ENCODE measurements at places on chromosomes 1 and 21.

GRCh38 chr1:95086949-95087533, 14.3 kb upstream of the ALG14 start:
- DNase-seq = no peak

- no peak for DNase-seq
Observed at GRCh38 chr1:220769205-220769604, 17.5 kb upstream of the MTARC1 start.

DNA sequence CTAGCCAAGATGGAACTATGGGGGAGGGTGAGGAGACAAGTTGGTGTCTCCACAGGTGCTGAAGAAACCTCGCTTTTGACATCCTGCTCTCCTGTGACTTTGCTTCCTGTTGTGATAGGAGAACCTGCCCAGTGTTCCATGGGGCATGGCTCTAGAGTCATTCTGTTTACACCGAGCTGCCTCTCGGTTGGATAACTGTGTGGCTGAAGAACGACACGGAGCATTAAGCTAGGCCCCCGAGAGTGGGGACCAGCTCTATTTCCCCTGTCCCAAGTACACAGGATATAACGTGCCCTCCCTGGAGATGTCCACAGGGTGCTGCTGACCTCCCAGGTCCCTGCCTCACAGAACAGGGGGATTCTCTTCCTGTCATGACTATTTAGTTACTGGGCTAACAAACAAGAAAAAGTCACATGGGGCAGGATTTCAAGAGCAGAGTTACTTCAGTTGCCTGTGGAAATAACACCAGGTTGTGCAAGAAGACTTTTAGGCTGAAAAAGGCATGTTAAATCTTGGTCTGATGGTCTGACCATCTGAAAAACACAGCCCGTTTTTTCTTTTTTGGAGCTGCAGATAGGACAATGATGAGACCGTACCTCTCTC, 29.4 kb upstream of the PPP2R5A start:
- DNase-seq = peak; percentile 12

DNA sequence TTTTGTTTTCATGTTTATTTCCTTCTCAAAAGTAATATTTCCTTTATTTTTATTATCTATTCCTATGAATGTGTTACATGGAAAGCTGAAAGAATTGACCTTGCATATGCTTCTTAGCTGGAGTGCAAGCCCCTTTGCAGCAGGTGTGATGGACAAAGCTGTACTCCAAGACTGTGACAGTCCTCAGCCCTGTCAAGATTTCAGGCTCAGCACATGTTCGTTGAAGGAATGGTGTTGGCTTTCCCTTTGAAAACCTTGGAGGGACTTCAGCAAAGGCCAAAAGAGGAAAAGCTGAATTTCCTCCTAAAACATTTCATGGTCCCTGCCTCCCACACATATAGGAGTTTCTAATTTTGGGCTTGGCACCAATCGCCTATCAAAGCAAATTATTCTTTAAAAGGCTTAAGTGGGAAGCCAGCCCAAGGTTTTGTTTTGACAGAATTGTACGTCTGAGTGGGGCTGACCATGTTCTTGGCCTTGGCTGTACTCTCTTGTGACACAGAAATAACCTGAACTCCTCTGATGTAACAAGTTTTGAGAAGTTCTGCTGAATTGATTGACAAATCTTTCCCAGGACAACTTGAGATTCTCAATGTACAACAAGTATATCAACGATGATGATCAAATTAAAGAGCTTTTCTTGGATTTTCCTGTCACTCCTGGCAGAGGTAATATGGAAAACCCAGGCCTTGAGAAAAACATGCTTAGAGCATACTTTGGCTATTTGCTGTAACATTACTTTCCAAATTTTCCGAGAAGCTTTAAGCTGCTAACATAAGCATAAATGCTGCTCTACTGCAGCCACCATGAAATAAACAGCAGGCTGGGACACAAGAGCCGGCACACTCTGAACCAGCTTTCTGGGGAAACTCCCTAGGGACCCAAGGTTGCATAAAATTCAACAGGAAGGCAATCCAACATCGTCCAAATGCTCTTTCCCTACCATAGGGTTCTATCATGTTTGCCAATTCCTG, 135.7 kb upstream of the ZNF648 start:
- DNase-seq = no peak

GRCh38 chr1:21069549-21069948, 107.1 kb downstream of the EIF4G3 start:
- no peak for DNase-seq

DNA sequence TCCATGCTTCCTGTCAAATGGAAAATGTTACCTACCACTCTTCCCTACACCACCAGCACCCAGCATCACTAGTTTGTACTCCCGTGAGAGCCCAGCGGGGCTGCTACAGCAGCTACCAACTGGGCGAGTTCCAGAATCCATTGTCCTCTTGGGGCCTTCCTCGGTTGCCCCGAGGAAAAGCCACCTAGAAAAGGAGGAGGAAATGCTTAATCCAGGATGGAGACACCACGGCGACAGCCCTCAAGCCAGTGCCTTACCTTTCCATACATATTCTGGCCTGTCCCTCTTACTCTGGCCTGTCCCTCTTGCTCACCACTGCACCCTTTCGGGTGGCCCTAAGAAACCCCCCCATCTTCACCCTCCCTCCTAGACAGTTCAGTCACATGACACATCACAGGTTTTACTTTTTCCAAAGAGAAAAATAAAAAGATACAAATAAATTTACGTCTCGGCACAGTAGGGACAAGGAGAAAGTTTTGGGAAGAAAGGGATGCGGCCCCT, 478 bp downstream of the RIT1 start:
- peak; percentile 18 for DNase-seq

DNA sequence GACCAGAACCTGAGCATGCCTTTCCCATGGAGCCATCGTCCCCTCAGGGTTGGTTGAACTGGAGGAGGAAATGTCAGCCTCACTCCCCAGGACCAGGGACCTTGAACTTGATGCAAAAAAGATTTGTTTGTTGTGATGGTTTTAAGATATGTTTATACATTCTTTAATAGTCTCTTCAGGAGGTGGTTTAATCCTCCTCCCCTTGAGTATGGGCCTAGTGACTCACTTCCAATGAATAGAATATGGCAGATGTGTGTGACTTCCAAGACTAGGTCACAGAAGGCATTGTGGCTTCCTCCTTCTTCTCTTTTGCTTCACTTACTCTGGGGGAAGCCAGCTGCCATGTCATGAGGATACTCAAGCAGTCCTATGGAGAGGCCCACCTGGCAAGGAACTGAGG, 81.7 kb upstream of the WNT4 start:
- DNase-seq = no peak

DNA sequence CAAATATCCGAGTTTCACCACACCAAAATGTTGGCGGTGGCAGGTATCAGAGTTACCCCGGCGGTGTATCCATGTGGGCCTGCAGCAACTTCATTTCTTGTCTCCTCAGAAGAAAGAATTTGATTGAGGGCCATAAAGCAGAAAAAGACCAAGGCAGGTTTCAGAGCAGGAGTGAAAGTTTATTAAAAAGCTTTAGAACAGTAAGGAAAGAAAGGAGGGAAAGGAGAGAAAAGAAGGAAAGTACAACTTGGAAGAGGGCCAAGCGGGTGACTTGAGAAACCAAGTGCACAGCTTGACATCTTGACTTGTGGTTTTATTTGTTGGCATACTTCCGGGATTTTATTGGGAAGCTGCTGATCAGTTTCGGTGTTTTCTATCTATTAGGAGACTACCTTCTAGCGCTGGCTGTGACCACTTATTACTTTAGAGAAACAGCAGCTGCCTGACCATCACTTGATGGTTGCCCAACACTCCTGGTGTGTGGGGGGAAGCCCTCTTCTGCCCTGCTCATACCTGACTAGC, 75.5 kb upstream of the RAB3GAP2 start:
- DNase-seq = no peak

DNA sequence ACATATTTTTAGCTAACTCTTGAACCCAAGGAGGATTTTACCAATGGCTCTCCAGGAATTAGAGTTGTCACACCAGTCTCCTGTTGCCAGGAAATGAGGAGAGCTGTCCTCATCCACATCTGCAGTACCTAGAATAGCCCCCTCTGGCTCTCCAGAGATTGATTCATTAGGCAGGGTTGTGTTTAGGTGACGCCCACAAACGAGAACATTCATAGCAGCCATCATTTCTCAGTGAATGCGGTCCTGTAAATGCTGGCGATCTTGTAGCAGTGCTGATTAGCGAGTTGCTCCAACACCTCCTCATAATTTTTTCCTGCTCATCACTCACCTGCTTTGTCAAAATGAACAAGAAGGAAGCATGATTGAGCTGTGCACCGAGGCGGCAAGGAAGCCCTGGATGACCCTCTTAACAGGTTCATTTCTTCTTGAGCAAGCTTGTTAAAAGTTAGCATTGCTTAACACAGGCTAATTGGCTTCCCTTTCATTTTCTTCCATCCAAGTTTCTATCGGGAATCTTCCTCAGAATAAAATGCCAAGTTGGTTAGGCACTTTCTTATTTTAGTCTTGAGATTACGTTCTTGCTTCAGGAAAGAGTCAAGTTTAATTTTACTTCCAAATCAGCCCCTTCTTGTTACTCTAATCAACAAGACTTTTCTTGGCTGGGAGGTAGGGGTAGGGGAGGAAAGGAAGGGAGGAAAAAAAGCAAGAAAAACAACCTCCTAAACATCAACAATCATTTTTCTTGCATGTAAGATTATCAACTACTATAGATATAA, 16.5 kb upstream of the KLHDC8A start:
- no peak for DNase-seq

DNA sequence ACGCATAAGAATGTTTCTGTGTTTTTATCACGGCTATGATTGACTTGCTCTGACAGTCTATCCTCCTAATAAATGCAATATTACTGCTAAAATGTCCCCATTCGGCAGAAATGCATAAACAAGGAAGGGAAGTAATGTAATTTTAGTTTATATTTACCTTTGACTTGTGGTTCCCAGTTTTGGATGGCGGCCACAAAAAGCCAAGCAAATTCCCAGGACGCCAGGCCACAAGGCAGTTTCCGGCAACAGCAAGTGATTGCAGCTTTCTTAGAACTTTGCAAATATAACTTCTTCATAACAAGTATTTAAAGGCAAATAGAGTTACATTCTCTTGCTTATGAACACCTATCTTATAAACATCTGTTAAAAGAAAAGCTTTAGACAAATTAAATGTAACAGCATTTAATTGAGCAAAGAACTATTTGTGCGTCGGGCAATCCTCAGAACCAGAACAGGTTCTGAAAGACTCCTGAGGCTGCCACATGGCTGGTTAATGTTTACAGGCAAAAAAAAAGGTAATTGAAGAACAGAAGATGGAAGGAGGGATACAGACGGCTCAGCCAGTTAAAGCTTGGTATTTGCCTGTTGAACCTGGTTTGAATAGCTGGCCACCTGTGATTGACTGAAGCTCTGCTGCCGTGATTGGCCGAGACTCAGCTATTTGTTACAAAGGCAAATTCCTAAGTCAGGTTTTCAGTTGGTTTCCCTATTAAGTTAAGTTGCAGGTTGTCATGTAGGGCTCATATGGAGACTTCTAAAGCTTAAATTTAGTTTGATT, 80.8 kb downstream of the C21orf91 start:
- DNase-seq = no peak

DNA sequence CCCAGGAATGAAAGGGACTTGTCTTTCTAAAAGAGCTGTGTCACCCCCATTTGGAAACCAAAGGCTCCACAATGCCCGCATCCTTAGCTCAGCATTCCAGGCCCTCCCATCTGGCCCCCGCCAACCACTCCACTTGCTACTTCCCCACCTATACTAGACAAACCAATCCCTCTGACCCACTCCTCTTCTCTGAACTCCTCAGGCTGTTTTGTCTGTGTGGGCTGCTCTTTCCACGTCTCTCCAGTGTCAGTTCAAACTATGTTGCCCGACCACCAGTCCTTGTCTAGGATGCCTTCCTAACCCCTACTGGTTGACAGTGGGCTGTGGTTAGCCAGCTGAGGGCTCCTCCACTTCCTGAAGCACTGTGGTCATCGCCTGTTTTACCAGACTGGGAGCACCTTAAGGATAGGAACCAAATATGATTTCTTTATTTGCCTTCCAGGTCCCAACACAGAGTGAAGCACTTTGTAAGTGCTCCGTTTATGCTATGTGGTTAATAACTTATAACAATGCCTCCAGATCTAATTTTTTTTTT, 8.1 kb upstream of the COA7 start:
- no peak for DNase-seq

DNA sequence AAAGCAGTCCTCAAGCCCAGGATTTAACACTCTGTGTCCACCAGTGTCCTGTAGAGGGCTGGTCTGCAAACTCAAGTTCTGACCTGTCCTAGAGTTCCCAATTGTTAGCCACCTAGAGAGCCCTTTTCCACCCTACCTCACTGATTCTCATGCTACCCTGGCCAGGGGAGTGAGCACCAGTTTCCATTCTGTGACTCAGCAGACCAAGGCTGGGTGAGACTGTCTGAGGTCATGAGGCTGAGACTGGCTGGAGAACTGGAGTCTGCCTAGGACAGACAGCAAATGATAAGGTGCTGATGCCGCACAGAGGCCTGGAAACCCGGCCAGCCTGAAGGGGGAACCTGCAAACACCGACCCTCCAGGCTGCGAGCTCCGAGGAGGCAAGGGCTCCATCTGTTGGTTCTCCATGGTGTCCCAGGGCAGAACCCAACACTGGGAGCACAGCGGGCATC, 13.7 kb downstream of the GLIS1 start:
- DNase-seq = no peak

GRCh38 chr1:47661040-47661439, 223.2 kb downstream of the FOXD2 start:
- DNase-seq = no peak

GRCh38 chr21:20997311-20997635, 936 bp upstream of the NCAM2 start:
- no peak for DNase-seq

GRCh38 chr1:198072177-198072576, 84.6 kb upstream of the NEK7 start:
- no peak for DNase-seq

DNA sequence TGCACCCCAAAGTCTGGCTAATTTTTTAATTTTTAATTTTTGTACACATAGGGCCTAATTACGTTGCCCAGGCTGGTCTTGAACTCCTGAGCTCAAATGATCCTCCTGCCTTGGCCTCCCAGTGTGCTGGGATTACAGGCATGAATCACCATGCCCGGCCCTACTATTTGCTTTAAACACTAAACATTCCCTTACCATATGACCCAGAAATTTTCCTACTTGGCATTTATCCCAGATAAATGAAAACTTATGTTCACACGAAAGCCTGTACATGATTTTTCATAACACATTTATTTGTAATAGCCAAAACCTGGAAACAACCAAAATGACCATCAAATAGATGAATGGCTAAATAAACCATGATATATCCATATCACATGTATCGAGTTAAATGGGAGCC, 35.8 kb downstream of the NDUFS5 start:
- no peak for DNase-seq

GRCh38 chr1:13661539-13661938, 38.4 kb upstream of the PRDM2 start:
- no peak for DNase-seq

GRCh38 chr1:103441342-103441741, 84.2 kb upstream of the RNPC3 start:
- DNase-seq = no peak

DNA sequence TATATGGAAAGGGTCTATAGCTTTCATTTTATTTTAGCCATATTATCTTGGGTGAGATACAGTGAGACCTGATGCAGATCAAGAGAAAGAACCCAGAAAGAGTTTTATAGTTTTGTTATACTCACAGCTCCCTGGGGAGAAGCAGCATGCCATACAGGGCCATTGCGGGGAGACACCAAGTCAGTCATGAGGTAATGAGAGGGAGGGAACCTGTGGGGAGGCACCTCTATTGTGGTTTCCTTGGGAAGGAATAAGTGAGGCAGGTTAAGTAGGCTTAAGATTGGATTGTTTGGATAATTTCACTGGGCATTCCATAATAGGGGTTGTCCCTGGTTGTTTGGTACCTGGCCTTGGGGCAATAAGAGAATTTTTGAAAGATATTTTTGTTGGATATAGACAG, 19.7 kb downstream of the AXDND1 start:
- no peak for DNase-seq

GRCh38 chr1:247409869-247410544, 6.0 kb upstream of the NLRP3 start:
- DNase-seq = peak; percentile 55
